ENCODE measurements at places on chromosomes 6 and 20.

GRCh38 chr20:54382419-54382818 is 93.0 kb upstream of the DOK5 start:
- no peak for DNase-seq

- DNase-seq: peak; percentile 82
Observed at GRCh38 chr6:151763938-151764680, 43.4 kb upstream of the ESR1 start.

GRCh38 chr20:36578356-36579041 is 5.1 kb downstream of the TGIF2 start:
- DNase-seq: no peak

- DNase-seq: no peak
Observed at GRCh38 chr20:4726710-4727397, 5.1 kb downstream of the PRND start.

GRCh38 chr6:158471339-158471738 is 88.6 kb upstream of the TMEM181 start:
- DNase-seq: no peak

GRCh38 chr6:143708889-143709288 is 31.1 kb downstream of the PHACTR2 start:
- no peak for DNase-seq

- no peak for DNase-seq
Observed at GRCh38 chr6:149473080-149474052, 11.4 kb downstream of the ZC3H12D start.

DNA sequence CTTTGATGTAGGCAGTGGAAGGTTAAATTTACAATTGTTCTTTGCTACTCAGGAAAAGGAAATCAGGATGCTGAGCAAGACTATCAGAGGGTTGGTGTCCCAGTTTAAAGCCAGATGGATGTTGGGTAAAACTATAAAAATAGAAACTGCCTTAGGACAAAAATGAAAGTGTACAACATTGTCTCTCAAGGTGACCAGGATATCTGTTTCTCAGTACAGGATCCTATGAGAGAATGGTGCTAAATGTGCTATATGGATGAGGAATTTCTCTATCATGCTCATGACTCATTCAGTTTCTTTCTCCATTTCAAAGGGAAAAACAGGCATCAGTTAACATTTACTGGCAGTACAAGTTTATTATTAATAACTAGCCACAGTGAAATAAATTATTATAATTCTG is 534.2 kb upstream of the GJE1 start:
- no peak for DNase-seq

DNA sequence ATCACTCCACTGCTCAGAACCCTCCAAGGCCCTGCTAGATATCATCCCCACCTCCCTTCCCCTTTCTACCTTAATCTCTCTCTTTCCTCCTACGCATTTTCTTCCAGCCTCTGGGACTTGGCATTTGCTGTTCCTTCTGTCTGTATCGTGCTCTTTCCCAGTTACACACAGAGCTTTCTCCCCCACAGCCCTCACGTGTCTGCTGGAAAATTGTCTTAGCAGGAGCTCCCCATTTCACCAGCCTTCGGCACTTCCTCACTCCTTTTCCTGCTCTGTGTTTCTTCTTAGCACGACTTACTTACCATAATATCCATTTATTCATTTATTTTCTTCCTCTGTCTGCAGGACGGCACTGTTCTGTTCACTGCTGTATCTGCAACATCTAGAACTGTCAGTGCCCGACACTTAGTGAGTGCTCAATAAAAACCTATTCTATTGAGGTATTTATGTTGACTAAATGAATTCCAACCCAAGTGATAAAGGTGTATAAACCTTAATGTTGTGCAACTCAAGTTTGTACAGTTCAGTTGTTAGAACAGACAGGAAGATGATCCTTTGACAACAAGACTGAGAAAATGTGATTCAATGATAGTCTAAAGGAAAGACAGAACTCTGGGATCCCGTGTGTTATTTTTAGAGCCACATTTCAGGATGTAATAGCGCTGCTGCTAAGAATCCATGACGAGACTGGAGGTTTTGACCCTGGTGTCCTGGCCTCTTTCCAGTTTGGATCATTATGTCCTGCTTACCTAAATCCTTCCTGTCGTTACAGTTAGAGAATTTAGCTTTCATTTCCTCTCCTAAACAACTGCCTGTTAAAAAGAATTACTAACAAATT is 170.1 kb upstream of the LAMP5 start:
- no peak for DNase-seq

GRCh38 chr20:45933266-45934045 is 1.0 kb upstream of the PCIF1 start:
- DNase-seq: peak; percentile 70

DNA sequence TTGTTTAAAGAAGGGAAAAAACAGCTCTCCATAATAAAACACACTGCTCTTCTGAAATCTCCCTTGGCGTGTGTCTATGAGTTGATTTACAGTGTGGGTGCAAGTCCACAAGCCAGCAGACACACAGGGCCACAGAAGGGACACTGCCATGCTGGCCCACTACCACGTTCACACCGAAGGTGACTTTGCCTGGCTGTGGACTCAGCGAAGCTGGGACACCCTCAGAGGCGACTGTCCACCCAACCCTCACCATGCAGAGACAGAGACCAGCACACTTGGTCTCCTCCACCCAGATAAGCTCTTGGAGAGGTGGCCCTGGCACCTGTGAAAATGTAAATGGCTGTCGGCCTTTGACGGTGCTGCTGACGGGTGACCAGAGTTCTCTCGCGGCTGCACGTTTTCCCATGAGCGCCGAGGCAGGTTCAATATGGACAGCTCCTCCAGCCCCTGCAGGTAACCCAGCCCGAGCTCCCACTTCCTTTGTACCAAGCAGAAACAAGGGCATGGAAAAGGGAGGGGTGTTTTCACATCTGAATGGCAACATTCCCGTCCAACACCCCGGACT is 78.0 kb downstream of the YTHDF1 start:
- no peak for DNase-seq

DNA sequence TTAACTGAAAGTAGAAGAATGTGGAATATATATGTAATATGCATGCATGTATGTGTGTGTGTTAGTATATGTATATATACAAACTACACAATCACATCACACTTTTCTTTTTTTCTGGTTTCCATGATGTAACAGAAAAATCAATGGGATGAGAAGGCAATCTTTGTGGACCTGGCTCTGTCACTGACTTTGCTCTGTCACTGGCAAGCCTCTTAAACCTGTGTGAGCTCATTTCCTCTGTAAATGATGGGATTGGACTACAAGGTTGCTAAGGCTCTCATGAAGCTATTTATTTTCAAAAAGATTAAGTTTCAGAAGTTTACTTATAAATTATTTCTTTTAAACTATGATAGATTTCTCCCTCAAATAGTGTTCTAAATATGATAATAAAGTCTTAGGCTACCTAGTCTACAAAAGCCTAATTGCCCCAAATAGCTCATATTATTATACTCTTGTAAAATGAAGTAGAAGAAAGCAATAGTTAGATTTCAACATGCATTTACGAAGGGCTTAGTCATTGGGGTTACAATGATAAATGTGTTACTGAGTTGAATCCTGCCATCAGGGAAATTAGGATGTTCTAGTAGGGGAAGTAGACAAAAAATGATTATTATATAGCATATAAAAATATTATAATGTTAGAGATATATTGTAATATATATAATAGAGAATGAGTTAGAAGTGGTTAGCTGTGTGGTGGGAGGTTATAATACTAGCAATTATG is 129.3 kb downstream of the AFG1L start:
- no peak for DNase-seq

GRCh38 chr6:144888621-144889020 is 603.5 kb downstream of the UTRN start:
- no peak for DNase-seq

DNA sequence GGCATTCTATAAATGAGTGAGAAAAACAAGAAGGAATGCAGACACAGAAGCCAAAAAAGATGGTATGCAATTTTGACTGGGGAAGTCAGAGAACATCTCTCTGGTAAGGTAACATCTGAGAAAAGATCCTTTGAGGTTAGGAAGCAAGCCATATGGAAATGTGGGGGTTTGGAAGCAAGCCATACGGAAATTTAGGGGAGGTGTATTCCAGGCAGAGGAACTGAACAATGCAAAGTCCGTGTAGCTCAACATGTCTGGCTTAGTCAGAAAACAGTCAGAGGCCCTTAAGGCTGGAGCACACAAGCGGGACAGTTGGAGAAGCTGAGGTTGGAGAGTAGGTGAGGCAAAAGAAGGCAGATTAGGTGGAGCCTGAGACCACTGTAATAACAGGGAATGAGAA is 35.3 kb downstream of the RALGAPA2 start:
- DNase-seq: no peak

GRCh38 chr6:7218406-7218988 is 94.5 kb downstream of the SSR1 start:
- no peak for DNase-seq

- peak; percentile 49 for DNase-seq
Observed at GRCh38 chr20:29873946-29874345, 1383.5 kb upstream of the DEFB115 start.

Measured in left lobe of liver (tissue), 2 donors.